ENCODE measurements at places on chromosomes 7 and 10. TPM values are rescaled to one million over a fixed set of nuclear protein-coding genes. Genes with fewer than 3 reads are reported as not detected.

- no peak overlapping the region for H3K4me3 ChIP-seq
- peak overlapping the region; percentile 40 for H3K27ac ChIP-seq
- DNase-seq = peak; percentile 34
- peaks cover 41% of the 10 kb centered on the region for H3K36me3 ChIP-seq
- H3K4me1 ChIP-seq = peaks cover 6% of the 10 kb centered on the region
- H3K27me3 ChIP-seq = no peaks in the 10 kb centered on the region
Observed at GRCh38 chr10:58797356-58797755, 284.7 kb downstream of the BICC1 start.

DNA sequence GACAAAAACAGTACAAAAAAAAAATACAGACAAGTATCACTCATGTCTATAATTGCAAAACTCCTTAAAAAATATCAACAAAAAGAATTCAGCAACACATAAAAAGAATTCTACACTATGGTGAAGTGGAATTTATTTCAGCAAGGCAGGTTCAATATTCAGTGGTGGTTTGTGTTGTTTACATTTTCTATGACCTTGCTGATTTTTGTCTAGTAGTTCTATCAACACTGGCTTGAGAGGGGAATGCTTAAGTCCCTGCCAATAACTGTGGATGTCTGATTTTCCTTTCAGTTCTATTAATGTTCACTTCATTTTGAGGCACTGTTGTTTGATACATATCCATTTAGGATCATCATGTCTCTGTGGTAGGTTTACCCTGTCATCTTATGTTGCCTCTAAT is 58.5 kb downstream of the CADPS2 start:
- no peaks in the 10 kb centered on the region for H3K36me3 ChIP-seq
- no peaks in the 10 kb centered on the region for H3K27me3 ChIP-seq
- no peak for DNase-seq

DNA sequence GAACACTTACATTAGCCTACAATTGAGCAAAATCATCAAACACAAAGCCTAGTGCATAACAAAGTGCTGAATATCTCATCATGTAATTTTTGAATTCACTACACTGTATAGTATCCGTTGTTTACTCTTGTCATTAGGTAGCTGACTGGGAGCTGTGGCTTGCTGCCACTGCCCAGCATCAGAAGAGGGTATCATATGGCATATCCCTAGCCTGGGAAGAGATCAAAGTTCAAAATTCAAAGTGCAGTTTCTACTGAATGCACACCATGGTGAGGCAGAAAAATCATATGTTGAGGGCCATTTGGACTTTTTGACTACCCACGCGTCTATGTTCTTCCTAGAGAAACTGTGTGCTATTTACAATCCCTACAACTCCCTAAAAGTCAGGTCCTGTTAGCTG is 7.5 kb upstream of the ZC3HAV1 start:
- H3K4me3 ChIP-seq = no peak overlapping the region
- peak overlapping the region; percentile 47 for H3K27ac ChIP-seq
- H3K4me1 ChIP-seq = peaks cover 20% of the 10 kb centered on the region

DNA sequence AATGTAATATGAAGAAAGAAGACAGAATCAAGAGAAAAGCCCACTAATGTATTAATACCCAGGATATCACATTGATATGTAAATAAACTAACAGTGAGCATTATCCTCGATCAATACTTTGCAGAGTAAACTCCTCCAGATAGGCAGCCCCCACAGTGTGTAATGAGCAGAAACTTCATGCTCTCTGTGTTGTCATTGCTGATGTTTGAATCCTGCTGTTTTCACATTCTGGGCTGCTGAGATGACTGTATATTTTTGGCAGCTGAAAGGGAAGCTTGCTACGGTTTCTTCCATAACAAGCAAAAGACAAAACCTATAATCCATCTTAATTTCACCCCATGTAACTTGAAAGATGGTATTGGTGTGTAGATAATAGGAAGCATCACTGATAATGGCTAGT is 15.3 kb upstream of the THSD7A start:
- no peak for DNase-seq
- H3K27ac ChIP-seq = no peak overlapping the region
- H3K27me3 ChIP-seq = peaks cover 11% of the 10 kb centered on the region
- no peaks in the 10 kb centered on the region for H3K36me3 ChIP-seq
- no peaks in the 10 kb centered on the region for H3K4me1 ChIP-seq

- DNase-seq = no peak
- H3K4me3 ChIP-seq = no peak overlapping the region
- H3K4me1 ChIP-seq = peaks cover 17% of the 10 kb centered on the region
- no peaks in the 10 kb centered on the region for H3K36me3 ChIP-seq
- peaks cover 11% of the 10 kb centered on the region for H3K27me3 ChIP-seq
Observed at GRCh38 chr7:151023232-151023631, 1.1 kb downstream of the ATG9B start.

DNA sequence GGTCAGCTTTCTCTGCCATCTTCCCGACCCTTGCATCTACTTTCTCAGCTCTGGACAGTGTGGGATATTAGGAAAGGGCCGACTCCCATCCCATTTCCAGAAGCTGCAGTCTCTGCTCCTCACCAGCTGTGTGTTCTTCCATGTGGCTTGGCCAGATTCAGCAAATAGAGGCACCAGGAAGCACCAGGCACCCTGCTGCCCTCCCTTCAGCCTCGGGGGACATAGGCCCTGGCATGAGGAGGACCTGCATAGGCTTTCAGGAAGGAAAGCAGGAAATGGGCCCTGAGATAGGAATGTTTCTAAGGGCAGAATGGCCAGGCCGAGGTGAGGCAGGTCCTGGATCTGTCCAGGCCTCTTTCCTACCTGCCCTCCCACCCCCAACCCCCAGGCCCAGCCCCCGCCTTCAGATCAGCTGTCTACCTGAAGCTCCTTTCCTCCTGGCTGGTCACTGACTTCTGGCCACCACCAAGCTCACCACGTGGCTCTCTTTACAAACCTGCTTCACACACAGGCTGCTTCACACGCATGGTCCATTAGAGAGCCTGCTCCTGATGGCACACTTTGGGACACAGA is 27.5 kb upstream of the PURB start:
- H3K27me3 ChIP-seq = no peaks in the 10 kb centered on the region
- no peaks in the 10 kb centered on the region for H3K4me1 ChIP-seq
- no peak overlapping the region for H3K4me3 ChIP-seq

DNA sequence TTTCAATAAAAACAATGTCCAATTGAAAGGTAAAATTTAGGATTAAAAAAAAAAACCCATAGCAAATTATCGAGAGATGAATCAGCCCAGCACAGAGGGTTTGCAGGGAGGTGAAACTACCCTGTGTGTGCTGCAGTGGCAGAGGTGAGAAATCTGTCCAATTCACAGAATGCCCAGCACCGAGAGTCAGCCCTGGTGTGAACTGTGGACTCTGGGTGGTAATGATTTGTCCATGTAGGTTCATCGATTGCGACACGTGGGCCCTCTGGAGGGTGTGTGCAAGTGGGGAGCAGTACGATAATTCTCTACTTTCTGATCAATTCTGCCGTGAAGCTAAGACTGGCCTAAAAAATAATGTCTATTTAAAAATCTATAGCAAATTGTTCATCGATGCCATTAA is 94.5 kb upstream of the PFKP start:
- H3K27me3 ChIP-seq = peaks cover 6% of the 10 kb centered on the region
- H3K36me3 ChIP-seq = no peaks in the 10 kb centered on the region
- no peak for DNase-seq
- H3K27ac ChIP-seq = no peak overlapping the region

- peaks cover 16% of the 10 kb centered on the region for H3K36me3 ChIP-seq
- peak; percentile 58 for DNase-seq
- no peak overlapping the region for H3K4me3 ChIP-seq
Observed at GRCh38 chr10:113897693-113898618, 43.5 kb downstream of the NHLRC2 start.

DNA sequence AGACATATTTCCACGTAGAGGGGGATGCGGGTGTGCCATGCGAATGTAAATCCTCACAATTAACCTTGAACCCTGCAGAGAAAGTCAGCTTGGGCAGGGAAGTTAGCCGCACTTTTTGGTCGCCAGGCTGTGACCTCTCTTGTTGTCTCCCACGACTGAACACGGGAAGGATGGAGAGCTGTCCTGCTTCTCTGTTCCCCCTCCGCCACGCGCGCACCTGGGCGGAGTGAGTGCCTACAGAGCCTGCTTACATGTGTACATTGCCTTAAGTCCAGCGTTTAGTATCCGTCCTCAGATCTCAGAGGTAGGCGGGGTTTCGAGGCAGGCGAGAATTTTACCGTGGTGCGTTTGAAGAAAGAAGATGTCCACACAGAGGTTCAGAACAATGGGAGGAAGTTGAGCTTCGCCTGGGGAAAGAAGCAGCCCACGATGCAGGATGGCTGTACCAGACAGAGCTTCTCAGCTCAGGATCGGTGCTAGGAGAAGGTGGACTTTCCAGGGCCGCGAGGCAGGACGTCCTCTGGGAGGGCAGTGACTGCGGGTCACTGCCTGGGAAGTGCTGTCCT is 482 bp upstream of the ERCC6 start:
- H3K4me3 ChIP-seq = peak overlapping the region; percentile 88
- peaks cover 34% of the 10 kb centered on the region for H3K4me1 ChIP-seq
- H3K27me3 ChIP-seq = no peaks in the 10 kb centered on the region
- peaks cover 33% of the 10 kb centered on the region for H3K36me3 ChIP-seq
- H3K27ac ChIP-seq = peak overlapping the region; percentile 98
- peak; percentile 64 for DNase-seq

- no peak for DNase-seq
- no peaks in the 10 kb centered on the region for H3K27me3 ChIP-seq
- H3K4me3 ChIP-seq = no peak overlapping the region
Observed at GRCh38 chr7:38759028-38759427, 127.9 kb upstream of the AMPH start.

Gene SORBS1
- total RNA-seq = 1.0 TPM
